ENCODE measurements at places on chromosomes 1 and 21.

DNA sequence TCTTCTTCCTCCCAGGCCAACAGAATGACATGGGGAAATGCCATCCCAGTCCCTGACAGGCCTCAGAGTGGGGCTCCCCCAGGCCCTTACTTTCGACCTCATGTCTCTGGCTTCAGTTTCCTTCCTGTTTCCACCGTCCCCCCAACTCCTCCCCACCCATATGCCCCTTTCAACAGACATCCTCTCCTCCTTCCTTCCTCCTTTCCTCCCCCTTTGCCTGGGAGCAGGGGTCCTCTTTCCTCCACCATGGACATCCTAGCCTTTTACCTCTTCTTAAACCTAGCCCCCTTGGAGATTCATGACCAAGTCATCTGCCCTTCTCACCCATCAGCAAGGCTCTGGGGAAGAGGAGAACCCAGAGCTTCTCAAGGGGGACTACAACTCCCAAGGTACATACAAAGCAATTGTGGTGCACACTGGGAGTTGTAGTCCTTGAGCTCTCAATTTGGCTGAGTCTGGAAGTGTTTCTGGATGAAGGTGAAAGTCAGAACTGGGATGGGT, 4.0 kb downstream of the ZBTB7B start:
- no peak for DNase-seq
- peaks cover 29% of the 10 kb centered on the region for H3K4me1 ChIP-seq
- no peak overlapping the region for H3K4me3 ChIP-seq
- H3K27ac ChIP-seq = peak overlapping the region; percentile 78

- H3K36me3 ChIP-seq = no peaks in the 10 kb centered on the region
- H3K27ac ChIP-seq = no peak overlapping the region
- no peaks in the 10 kb centered on the region for H3K27me3 ChIP-seq
- H3K4me3 ChIP-seq = no peak overlapping the region
- no peaks in the 10 kb centered on the region for H3K4me1 ChIP-seq
Observed at GRCh38 chr1:177448652-177449357, 278.0 kb downstream of the BRINP2 start.

DNA sequence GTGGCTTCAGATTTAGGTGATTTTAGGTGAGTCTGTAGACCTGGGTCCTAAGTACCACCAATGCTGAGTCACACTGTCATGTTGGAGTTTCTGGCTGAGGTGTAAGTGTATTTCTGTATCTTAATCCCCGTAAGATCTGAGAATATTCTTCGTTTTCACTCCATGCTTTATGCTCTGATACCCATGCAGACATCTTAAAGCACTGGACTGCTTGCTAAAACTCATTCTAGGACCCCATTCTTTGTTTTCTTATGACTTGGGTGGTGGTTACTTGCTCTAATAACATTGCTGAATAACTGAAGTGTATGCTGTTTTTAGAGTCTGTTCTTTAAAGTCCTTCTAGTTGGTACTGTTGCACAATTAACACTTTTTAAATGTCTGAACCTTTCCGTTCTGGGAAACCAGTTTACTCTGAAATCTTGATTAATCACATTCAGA, 36.6 kb downstream of the CDC42 start:
- H3K4me1 ChIP-seq = peaks cover 50% of the 10 kb centered on the region
- DNase-seq = no peak
- H3K27ac ChIP-seq = peak overlapping the region; percentile 50
- H3K36me3 ChIP-seq = peaks cover 58% of the 10 kb centered on the region
- H3K4me3 ChIP-seq = peak overlapping the region; percentile 10

DNA sequence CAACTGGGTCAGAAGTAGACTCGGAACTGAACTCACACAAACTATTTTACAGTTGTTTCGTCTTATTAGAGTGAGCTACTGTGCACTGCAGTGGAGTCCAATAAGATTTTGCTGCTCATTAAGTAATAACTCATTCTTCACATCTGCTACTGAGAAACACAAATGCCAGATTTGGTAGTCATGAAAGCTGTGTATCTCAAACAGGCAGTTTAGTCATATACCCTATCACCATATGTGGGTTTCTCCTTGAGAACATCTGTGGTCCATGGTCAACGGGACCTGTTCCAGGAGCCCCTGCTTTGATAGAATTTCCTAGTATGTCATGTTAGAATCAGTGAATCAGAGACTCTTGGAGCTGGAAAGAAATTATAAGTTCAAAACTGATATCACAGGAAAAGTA, 60.4 kb downstream of the ALG14 start:
- no peak for DNase-seq
- no peak overlapping the region for H3K27ac ChIP-seq
- H3K4me1 ChIP-seq = no peaks in the 10 kb centered on the region
- H3K4me3 ChIP-seq = no peak overlapping the region

- peaks cover 46% of the 10 kb centered on the region for H3K4me1 ChIP-seq
- no peak for DNase-seq
- no peak overlapping the region for H3K4me3 ChIP-seq
- H3K27me3 ChIP-seq = no peaks in the 10 kb centered on the region
Observed at GRCh38 chr1:160653620-160654016, 6.8 kb upstream of the SLAMF1 start.

GRCh38 chr1:199866210-199866617, 161.3 kb upstream of the NR5A2 start:
- H3K27me3 ChIP-seq = peaks cover 12% of the 10 kb centered on the region
- no peaks in the 10 kb centered on the region for H3K36me3 ChIP-seq
- DNase-seq = no peak
- no peak overlapping the region for H3K4me3 ChIP-seq
- no peak overlapping the region for H3K27ac ChIP-seq

DNA sequence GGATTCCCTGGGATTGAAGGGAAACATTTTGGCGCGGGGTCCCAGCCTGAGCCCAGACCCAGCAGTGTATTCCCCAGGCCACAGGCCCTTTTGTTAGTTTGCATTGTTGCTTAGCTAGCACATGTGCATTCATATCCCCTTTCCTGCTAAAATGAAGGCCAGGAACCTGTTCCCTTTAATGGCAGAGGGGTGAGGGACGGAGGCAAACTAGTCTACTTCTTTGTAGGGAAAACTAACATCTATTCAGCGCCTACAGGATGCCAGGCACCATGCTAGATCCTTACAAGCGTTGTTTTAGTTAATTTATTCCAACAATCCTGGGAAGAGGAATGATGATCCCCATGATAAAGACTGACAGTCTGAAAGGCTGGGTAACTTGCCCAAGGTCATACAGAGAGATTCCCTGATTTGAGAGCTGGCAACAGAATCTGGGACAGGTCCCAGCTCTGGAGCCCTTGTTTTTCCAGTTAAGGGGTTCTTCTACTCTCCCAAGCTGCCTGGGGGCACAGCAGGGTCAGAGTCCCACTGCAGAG, 595 bp upstream of the E2F2 start:
- H3K4me3 ChIP-seq = peak overlapping the region; percentile 45
- H3K27me3 ChIP-seq = no peaks in the 10 kb centered on the region
- H3K27ac ChIP-seq = peak overlapping the region; percentile 40
- H3K36me3 ChIP-seq = no peaks in the 10 kb centered on the region
- DNase-seq = no peak

DNA sequence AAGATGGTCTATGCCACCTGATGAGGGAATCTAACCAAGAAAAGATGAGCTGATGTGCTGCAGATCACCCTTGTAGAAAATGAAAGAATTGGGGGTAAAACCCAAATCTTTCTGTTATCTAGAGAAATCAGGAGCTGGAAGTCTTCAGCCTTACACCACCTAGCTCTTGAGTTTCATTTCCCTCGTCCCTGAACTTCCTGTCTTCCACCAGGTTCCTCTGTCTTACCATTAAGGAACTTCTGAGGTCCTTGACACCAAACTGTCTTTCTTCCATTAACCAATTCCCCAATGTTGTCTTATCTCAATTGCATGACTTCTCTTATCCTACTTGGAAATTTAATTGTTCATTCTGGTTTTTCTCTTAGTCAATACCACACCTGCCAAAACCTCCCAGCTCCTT, 31.5 kb downstream of the LPAR3 start:
- no peak for DNase-seq
- H3K4me3 ChIP-seq = no peak overlapping the region
- H3K27ac ChIP-seq = no peak overlapping the region
- no peaks in the 10 kb centered on the region for H3K36me3 ChIP-seq

- peaks cover 20% of the 10 kb centered on the region for H3K27me3 ChIP-seq
- no peak overlapping the region for H3K4me3 ChIP-seq
- H3K4me1 ChIP-seq = peaks cover 6% of the 10 kb centered on the region
- H3K36me3 ChIP-seq = no peaks in the 10 kb centered on the region
- DNase-seq = peak; percentile 28
- no peak overlapping the region for H3K27ac ChIP-seq
Observed at GRCh38 chr1:32724678-32725614, 22.4 kb upstream of the SYNC start.

DNA sequence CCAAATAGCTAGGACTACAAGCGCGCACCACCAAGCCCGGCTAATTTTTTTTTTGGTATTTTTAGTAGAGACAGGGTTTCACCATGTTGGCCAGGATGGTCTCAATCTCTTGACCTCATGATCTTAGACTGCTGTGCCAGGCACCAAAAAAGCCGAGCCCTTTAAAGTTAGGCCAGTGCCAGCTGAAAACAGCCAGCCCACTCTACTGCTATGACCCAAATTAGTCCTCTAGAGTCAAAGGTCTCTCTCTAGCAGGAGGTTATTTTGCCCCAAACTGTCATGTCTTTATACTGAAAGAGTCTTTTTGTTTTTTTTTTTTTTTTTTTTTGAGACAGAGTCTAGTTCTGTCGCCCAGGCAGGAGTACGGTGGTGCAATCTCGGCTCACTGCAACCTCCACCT, 9.7 kb upstream of the HHIPL2 start:
- H3K27me3 ChIP-seq = no peaks in the 10 kb centered on the region
- DNase-seq = no peak
- H3K36me3 ChIP-seq = peaks cover 4% of the 10 kb centered on the region
- H3K4me1 ChIP-seq = no peaks in the 10 kb centered on the region
- no peak overlapping the region for H3K4me3 ChIP-seq
- H3K27ac ChIP-seq = no peak overlapping the region

- H3K36me3 ChIP-seq = no peaks in the 10 kb centered on the region
- DNase-seq = no peak
- no peak overlapping the region for H3K27ac ChIP-seq
- no peaks in the 10 kb centered on the region for H3K4me1 ChIP-seq
- H3K27me3 ChIP-seq = peaks cover 8% of the 10 kb centered on the region
- H3K4me3 ChIP-seq = no peak overlapping the region
Observed at GRCh38 chr1:60809204-60809980, 273.0 kb upstream of the NFIA start.

- H3K36me3 ChIP-seq = no peaks in the 10 kb centered on the region
- peaks cover 26% of the 10 kb centered on the region for H3K4me1 ChIP-seq
- no peaks in the 10 kb centered on the region for H3K27me3 ChIP-seq
- peak; percentile 93 for DNase-seq
- peak within 1 kb of the TSS; percentile 87 for H3K4me3 ChIP-seq
- peak within 1 kb of the TSS; percentile 78 for H3K27ac ChIP-seq
Observed at GRCh38 chr1:200409761-200410565, at the start of gene ZNF281. TSS of gene ZNF281 (minus strand) at chr1:200410036. CDS start at chr1:200409705, 331 bp downstream.

DNA sequence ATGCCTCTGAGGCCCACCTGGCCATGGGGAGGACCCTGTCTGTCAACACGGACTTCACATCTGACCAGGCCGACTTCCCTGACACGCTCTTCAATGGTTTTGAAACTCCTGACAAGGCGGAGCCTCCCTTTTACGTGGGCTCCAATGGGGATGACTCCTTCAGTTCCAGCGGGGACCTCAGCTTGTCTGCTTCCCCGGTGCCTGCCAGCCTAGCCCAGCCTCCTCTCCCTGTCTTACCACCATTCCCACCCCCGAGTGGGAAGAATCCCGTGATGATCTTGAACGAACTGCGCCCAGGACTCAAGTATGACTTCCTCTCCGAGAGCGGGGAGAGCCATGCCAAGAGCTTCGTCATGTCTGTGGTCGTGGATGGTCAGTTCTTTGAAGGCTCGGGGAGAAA, 101.8 kb downstream of the ADARB1 start:
- H3K4me3 ChIP-seq = no peak overlapping the region
- no peak for DNase-seq
- H3K4me1 ChIP-seq = no peaks in the 10 kb centered on the region
- no peak overlapping the region for H3K27ac ChIP-seq
- no peaks in the 10 kb centered on the region for H3K27me3 ChIP-seq
- H3K36me3 ChIP-seq = peaks cover 49% of the 10 kb centered on the region

- peaks cover 49% of the 10 kb centered on the region for H3K4me1 ChIP-seq
- H3K4me3 ChIP-seq = no peak overlapping the region
- peaks cover 17% of the 10 kb centered on the region for H3K36me3 ChIP-seq
Observed at GRCh38 chr1:113949007-113949406, 19.9 kb downstream of the HIPK1 start.

DNA sequence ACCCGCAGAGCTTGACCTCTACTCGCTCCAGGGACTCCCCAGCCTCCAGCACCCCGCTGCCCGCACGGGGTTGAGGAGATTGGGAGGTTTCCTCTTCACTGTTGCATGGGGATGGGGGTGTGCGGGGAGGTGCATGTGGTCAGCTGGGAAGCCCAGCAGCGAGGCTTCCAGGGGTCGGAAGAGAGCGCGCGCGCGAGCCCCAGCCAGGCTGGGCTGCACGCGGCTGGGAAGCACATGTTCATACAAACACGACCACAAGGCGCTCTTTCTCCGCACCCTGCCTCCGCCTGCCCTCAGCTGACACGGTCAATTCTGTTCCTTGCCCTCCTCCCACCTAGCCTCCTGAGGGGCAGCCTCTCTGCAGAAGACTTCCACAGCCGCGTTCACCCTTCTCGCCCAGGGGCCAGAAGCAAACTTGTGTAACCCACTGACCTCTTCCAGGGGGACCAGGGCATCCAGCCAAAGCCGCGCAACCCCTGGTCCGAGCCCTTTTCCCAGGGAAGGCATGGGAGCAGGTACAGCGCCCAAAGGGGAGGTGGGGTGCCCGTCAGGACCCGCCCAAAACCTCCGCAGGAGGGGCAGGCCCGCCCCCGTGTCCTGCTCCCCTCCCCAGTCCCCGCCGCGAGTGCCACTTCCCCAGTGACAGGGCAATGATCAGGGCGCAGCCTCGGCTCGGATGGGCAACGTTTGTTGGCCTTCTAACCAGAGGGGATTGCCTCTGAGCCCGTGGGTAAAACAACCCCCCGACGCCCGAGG, 1.3 kb downstream of the COL24A1 start:
- peaks cover 15% of the 10 kb centered on the region for H3K4me1 ChIP-seq
- peak overlapping the region; percentile 88 for H3K4me3 ChIP-seq
- no peak for DNase-seq
- H3K27me3 ChIP-seq = peaks cover 25% of the 10 kb centered on the region
- no peaks in the 10 kb centered on the region for H3K36me3 ChIP-seq

- no peak for DNase-seq
- H3K27ac ChIP-seq = no peak overlapping the region
- H3K27me3 ChIP-seq = no peaks in the 10 kb centered on the region
- H3K36me3 ChIP-seq = no peaks in the 10 kb centered on the region
Observed at GRCh38 chr21:32765058-32765457, 6.5 kb downstream of the PAXBP1 start.
